ENCODE measurements at places on chromosomes 1 and 21.

- DNase-seq, result no peak
Observed at GRCh38 chr21:41933313-41934079, 20.3 kb downstream of the C2CD2 start.

- DNase-seq, result no peak
Observed at GRCh38 chr1:8497210-8497819, 179.4 kb downstream of the SLC45A1 start.

DNA sequence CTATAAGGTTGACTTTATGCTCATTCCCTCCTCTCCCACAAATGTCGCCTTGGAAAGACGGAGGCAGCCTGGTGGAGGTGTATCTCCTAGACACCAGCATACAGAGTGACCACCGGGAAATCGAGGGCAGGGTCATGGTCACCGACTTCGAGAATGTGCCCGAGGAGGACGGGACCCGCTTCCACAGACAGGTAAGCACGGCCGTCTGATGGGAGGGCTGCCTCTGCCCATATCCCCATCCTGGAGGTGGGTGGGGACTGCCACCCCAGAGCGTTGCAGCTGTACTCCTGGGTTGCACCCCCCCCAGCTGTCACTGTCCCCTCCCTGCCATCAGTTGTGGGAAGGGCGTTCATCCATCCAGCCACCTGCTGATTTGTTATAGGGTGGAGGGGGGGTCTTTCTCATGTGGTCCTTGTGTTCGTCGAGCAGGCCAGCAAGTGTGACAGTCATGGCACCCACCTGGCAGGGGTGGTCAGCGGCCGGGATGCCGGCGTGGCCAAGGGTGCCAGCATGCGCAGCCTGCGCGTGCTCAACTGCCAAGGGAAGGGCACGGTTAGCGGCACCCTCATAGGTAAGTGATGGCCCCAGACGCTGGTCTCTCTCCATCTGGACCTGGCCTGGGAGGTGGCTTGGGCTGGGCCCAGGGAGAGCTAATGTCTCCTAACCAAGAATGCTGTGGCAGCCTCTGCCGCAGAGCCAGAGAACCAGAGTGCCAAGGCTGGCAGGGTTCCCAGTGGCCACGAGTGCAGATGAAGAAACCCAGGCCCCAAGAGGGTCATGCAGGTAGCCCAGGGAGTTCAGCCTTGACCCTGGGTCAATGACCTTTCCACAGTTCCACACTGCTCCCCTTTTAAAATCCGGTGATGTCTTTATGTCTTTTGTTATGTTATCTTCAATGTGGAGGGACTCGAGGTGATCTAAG lies 13.1 kb downstream of the PCSK9 start:
- DNase-seq, result no peak

DNA sequence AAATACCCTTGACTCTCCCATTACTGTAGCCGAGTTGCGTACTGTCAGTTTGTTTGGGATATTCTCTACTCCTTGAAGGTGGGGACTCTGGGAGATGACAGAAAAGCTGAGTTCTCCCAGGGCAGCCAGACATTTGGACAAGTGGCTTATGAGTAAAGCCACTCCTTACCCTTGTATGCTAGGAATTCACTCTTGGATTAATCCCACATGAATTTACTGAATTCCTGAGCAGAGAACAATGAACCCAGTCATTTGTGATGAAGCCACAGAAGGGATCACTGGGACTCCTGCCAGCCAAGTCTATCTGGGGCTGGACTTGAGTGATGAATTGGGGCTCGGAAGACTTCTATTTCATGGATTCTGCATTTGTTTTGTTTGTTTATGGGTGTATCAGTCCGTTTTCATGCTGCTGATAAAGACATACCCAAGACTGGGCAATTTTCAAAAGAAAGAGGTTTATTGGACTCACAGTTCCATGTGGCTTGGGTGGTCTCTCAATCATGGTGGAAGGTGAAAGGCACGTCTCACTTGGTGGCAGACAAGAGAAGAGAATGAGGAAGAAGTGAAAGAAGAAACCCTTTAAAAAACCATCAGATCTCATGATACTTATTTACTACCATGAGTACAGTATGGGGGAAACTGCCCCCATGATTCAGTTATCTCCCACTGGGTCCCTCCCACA lies 25.1 kb downstream of the C1orf116 start:
- peak; percentile 90 for DNase-seq

Data from NCI-H1048 (cell line).